ENCODE measurements at places on chromosomes 5 and 9. TPM values are rescaled to one million over a fixed set of nuclear protein-coding genes. Genes with fewer than 3 reads are reported as not detected.

- DNase-seq, result no peak
Measured at GRCh38 chr5:32507738-32508434, 63.3 kb upstream of the ZFR start.

GRCh38 chr5:159182691-159183090 lies 26.7 kb downstream of the RNF145 start:
- peak; percentile 29 for DNase-seq

DNA sequence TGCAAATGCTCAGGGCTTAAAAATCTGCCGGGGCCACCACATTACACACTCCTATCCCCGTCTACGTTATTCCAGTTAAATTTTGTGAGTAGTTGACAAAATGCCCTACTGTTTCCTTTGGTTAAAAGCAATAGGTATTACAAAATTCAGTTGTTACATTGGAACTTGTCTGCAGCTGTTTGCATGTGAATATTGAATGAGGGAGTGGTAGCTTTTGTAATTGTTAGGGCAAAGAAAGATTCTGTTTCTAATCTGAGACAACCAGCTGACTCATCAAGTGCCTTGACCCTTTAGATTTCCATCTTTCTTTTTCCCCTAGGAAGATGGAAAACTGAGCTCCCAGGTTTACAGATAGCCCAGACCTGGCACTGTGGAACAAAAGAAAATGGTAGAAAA lies 30.2 kb downstream of the MAML1 start:
- no peak for DNase-seq

DNA sequence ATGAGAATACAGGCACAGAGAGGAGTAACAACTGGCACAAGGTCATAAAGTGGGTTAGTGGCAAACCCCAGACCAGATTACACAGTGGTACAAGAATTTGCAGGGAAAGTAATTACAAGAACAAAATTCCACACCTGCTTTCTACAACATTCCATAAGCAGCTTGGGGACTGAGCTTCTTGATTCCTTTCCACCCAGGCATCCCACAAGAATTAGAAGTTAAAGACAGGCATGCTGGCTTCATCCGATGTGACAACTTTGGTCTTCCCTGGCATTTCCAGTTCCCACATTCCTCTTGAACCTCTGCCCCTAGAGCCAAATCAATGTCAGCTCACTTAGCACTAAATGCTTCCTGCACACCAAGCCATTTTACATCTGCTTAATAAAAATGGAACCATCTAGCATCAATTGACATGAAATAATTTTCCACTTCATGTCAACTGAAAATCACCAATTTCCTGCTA lies 435.8 kb upstream of the PAPPA start:
- peak; percentile 7 for DNase-seq

- no peak for DNase-seq
Measured at GRCh38 chr5:78795757-78796156, 147.2 kb upstream of the LHFPL2 start.

PLAC8L1 gene
- polyA plus RNA-seq, result 0.15 TPM

Measured in AG04450 (cell line).